ENCODE measurements at places on chromosomes 4 and X.

DNA sequence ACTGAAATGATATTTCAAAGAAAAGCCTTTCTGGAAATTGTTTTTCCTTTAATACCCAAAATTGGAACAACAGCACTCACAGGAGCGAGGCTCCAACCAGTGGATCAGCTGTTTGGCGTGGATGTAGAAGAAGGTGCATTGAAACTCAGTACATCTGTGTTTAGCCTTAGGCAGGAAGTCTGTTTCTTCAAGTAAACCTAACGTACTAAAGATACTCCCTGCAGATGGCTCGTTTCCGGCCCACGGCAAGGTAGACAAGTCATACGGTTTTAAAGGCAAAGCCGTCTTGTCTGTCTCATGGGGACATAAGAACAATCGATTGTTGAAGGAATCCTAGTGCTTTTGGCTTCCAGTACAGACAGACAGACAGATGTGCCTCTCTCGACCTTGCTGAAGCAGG lies 50.0 kb upstream of the CLCN4 start:
- DNase-seq, result peak; percentile 62

DNA sequence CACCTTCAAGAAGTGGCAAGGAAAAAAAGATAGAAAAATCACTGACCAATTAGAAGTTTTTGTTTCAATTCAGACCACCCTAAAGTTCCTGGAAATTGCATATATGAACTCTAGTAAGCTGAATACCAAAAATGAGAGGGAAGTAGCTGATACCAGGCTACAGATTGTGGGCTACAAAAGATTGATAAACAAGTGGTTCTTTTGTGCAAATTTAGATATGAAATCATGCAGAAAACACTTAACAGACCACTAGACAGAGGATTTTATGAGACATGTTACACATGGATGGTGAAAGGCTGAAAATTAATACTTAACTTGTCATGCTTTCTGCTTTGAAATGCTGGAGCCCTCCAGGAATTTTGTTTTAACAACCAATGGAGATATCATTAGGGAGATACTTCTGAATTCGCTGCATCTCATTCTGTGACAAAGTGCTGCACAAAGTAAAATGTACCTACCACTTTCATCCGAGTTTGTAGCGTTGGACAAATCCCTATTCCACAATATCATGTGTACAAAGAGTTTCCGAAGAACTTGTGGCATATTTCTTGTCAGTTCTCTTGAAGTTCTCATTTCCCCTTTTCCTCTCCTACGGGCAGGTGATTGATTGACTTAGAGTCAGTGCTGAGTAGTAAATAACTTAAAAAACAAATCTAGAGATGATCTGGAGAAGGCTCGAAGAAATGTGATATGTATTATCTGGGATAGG lies 235.0 kb downstream of the PALLD start:
- no peak for DNase-seq

- no peak for DNase-seq
Measured at GRCh38 chr4:95343235-95343634, 205.5 kb downstream of the UNC5C start.

- no peak for DNase-seq
Measured at GRCh38 chr4:167688660-167689142, 403.6 kb upstream of the ANXA10 start.

GRCh38 chr4:88341227-88342192 lies 37.1 kb upstream of the HERC6 start:
- DNase-seq, result no peak

- no peak for DNase-seq
Measured at GRCh38 chrX:49176421-49177326, 5.0 kb downstream of the PLP2 start.

- DNase-seq, result no peak
Measured at GRCh38 chrX:130846746-130847145, 56.3 kb downstream of the ENOX2 start.

DNA sequence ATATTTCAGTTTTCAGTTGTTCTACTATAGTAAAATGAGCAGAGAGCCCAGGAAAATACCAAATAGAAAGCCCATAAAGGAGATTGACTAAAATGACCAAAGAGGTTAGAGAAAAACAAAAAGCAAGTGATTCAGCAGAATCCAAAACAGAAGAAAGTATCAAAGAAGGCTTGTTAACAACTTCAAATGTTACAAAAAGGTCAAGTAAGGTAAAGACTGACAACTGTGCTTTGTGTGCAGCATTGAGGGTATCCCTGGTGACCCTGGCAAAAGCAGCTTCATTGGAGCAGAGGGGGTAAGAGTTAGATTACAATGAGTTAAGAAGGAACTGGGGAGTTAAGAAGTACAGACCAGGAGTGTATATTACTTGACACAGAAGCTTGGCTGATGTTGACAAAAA lies 317.9 kb downstream of the OPHN1 start:
- DNase-seq, result no peak

DNA sequence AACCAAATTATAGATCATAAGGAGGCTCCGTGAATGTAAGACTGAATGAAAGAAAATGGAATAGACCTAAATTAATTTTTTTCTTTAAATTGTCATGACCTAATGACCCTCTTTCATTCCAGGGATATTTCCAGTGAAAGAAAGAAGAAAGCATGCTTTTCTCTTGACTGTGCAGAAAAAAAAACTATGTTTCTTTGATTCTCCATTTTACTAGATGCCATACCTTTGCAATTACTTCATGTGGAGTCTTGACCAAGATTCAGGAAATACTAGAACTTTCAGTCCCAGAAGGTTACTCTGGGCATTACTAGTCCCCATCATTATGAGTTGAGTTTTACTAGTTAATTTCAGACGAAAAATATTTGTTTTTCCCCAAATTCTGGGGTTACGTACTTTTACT lies 6.4 kb upstream of the COMMD8 start:
- no peak for DNase-seq

DNA sequence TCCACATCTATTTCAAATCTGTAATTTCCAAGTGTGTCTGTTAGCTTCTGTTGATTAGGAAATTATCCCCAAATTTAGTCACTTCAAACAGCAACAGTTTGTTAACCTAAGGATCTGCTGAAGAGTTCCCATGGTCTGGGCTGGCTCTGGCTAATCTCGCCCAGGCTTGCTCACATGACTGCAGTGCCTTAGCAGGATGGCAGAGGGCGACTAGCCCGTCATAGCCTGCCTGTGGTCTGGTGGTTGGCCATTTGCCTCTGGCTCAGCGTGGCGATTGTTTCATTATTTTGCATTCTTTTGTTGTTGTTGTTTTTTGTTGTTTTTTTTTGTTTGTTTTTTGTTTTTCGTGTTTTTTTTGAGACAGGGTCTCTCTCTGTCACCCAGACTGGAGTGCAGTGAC lies 264.0 kb downstream of the TRIML1 start:
- no peak for DNase-seq

DNA sequence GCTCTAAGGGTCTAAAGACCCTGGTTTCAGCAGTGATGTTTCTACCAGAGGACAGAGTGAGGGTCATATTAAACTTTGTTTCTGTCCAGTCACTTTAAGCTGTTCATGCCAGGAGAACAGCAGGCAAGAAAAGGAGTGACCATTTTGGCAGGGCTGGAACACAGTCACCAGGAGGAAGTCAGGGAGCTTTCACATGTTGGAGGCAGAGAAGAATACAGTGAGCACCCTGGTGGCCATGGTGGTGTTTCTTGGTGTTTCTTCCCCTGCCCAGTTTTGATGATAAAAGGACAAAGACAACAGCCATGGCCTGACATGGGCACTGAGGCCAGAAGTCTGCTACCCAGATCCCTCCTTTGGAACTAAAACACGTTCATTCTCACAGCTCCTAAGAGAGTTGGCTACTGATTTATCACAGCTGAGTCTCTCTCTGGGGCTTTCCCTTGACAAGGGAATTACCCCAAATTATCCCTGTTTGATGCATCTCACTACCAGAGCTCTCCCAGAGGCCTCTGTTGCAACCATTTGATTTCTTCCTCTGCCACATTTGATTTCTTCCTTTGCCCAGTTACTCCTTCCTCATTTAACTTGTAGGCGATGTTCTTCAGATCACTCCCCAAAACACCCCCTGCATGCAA lies 106.4 kb upstream of the NWD2 start:
- no peak for DNase-seq

- DNase-seq, result no peak
Measured at GRCh38 chrX:130118441-130119311, 8.4 kb upstream of the ELF4 start.

- no peak for DNase-seq
Measured at GRCh38 chr4:88949605-88950004, 107.4 kb downstream of the FAM13A start.

GRCh38 chr4:184215709-184216328 lies 1.9 kb downstream of the ENPP6 start:
- no peak for DNase-seq

- no peak for DNase-seq
Measured at GRCh38 chr4:107131295-107131694, 95.2 kb upstream of the DKK2 start.

DNA sequence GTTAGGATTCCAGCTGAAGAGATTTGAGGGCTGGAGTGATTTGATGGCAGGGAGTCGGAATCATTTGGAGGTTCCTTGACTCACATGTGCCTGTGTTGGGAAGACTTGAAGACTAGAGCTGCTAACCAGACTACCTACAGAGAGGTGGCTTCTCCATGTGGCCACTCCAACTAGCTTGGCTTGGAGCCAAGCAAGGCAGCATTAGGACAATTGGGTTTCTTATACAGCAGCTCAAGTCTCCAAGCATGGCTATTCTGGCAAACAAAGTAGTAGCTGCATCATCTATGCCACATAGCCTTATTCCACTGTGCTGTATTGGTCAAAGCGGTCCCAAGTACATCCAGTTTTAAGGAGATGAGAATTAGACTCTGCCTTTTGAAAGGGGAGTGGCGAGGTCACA lies 171.7 kb upstream of the SLC4A4 start:
- DNase-seq, result no peak

All from thymus (tissue), 14 donors.